ENCODE measurements at places on chromosomes 1 and 21.

DNA sequence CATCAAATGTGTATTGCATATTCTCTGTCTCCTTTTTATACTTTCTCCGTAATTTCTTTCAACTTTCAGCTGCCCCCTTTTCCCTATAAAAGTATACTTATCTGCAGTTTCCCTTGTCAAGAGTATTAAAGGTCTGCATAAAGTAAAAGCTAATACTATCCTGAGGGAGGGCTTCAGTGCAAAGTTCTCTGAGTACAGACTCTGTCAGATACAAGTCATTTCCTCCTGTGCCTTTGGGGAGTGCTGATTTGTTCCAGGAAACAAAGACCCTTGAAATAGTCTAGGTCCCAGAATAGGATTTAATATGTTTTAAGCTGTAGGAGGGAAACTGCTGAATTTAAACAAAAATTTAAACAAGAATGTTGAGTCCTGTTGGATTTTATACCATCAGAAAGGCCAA lies 11.7 kb downstream of the GPR161 start:
- DNase-seq, result no peak

GRCh38 chr1:109547463-109548320 lies 723 bp upstream of the GNAI3 start:
- DNase-seq, result peak; percentile 17

GRCh38 chr1:22074803-22075202 lies 22.3 kb downstream of the CDC42 start:
- no peak for DNase-seq

DNA sequence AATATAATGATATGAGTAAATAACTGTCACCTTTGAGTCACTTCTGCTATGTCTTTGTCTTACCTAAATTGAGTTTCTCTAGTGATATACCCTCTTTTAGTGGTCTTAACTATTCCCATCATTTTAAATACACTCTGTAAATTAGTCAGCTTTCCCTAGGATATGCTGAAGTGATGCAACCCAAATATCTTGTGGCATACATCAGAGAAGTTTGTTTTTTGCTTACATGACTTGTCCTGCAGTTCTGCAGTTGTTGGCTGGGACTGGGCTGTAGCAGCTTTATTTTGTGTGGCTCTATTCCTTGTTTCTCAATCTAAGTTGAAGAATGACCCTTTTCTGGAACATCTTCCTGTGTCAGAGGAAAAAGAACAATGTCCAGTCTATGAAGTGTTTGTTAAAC lies 76.4 kb downstream of the TTC3 start:
- DNase-seq, result no peak

GRCh38 chr1:110344152-110344551 lies 5.0 kb downstream of the RBM15 start:
- DNase-seq, result no peak

DNA sequence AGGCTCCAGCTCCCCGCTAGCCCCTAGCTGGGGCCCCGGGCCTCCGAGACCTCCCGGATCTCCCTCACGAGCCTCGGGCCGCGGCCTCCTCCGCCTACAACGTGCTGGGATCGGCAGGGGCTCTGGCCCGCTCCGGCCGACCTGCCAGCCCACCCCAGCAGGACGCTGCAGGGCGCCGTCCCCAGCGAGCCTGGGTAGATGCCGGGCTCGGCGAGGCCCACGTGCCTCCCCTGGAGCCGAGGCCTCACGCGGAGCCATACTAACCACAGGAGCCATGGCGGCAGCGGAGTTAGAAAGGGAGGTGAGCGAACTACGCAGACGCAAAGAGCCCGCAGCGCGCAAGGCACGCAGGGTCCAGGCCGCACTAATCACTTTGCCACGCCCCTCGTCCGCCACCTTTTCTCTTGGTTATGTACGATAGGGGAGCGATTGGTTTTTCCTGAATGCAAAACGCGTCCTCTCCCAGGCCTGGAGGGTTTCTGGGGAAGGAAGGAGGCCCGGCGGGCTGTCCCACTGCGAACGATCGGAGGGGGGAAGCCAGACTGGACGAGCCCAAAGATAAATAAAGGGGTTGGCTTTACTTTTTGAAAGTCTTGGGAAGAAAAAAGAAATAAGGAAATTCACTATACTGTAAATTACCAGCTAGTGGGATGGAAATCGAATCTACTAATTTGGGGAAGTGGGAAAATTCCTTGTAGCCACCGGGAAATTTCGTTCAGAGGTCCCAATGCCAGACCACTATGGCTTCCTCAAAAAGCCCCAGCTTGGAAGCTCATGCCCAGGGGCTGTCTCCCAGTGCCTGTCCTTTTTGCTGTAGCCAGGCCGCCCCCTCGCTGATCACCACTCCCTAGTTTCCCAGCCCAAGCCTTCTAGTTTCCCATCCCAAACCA lies at the start of gene RPL22:
TSS of gene RPL22 (minus strand) at position 298 of the 890 bp plus-strand sequence. CDS start at position 276, 22 bp downstream.
- DNase-seq, result peak; percentile 96

DNA sequence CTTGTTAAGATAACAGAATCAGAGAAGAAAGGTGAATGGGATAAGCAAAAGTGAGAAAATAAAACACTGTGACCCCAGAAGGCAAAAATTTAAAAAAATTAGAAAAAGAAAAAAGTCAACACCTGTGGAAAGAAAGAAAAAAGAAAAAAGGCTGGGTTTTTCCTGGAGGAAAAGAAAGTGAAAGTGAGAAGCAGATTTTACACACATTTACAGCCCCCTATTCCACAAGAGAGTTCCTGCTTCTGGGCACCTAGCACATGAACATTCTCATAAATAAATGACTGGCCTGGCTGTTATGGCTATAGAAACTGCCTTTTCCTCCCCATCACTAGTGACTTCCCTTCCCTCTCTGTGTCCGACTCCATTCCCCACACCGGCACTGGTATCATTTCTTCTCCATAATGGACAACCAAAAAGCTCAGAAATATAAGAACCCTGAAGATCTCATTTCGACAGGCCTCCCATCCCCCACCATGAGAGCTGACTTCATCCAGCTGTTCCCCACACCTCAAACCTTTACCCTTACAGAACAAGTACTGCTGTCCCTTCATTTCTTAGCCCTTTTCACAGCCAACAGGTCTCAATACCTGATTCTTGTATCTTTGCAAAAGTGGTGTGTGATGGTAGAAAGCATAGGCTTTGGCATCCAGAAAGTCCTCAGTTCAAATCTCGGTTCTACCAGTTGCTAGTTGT lies 12.6 kb downstream of the MTF1 start:
- no peak for DNase-seq

DNA sequence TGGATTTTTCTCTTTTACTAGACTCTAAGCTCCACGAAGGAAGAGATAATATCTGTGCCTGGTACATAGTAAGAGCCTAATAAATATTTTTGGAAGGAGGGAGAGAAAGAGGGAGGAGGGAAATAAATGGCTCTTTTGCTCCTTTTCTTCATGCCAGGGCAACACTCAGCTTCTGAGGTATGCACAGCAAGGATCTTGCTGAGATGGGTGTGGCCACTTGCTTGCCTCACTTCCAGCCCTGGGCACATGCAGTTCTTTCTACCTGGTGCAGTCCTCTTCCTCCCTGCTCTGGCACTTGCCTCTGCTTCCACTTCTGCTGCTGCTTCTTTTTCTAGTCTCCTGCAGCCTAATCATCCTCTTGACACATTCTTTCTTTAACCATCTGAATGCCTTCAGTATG lies 148.1 kb downstream of the FGGY start:
- DNase-seq, result no peak

- no peak for DNase-seq
Observed at GRCh38 chr1:96073100-96073499, 648.5 kb upstream of the PTBP2 start.

- DNase-seq, result peak; percentile 20
Observed at GRCh38 chr1:55640708-55641473, 425.7 kb upstream of the USP24 start.

- DNase-seq, result no peak
Observed at GRCh38 chr21:34877485-34878128, 171.5 kb downstream of the RUNX1 start.

DNA sequence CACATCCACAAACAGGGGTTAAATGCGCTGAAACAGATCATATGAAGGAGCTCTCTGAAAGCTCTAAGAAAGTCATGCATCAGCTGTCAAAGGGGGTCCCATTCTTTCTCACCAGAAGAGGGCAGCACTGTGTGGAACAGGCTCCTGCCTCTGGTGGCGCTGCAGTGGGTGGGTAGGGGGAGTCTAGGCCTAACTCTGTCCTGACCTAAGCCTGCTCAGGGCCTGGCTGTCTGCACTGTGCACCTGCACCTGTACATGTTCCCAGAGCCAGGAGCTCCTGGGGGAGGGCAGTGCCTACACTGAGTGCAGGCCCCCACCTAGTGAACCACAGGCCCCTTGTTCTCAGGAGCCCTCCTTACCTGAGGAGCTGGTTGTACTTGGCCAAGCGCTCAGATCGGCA lies 16.0 kb downstream of the ENO1 start:
- DNase-seq, result peak; percentile 55

DNA sequence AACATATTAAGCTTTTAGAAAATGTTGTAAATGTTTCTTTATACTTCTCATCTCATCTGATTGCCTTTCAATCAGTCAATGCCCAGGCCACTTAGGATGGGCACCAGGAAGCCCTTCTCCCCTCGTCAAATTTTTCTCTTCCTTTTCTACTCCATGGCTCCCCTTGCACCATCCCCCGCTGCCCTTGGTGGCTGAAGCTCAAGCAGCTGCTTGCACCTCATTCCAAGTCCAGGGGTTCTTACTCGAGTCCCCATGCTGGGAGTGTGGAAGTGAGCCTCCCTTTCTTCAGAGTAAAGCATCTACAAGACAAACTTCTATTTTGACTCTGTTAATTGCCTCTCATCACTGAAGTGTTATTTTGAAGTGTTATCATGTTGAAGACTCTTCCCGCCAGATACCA lies 39.7 kb upstream of the KRTAP11-1 start:
- DNase-seq, result no peak

GRCh38 chr1:115767403-115767802 lies 1.1 kb downstream of the CASQ2 start:
- no peak for DNase-seq

- no peak for DNase-seq
Observed at GRCh38 chr1:176211396-176212165, 4.5 kb upstream of the COP1 start.

GRCh38 chr1:188877668-188878067 lies 1600.0 kb downstream of the BRINP3 start:
- DNase-seq, result no peak

GRCh38 chr1:88658419-88658818 lies 25.7 kb upstream of the PKN2 start:
- DNase-seq, result no peak

- DNase-seq, result no peak
Observed at GRCh38 chr1:153348511-153349362, at the start of gene PGLYRP4. Gene PGLYRP4, minus strand, starts transcription at chr1:153348841. Its CDS starts 909 bp downstream, at chr1:153347932.

- no peak for DNase-seq
Observed at GRCh38 chr1:202362212-202362611, 13.7 kb downstream of the PPP1R12B start.
